ENCODE measurements at places on chromosomes 16 and 17.

DNA sequence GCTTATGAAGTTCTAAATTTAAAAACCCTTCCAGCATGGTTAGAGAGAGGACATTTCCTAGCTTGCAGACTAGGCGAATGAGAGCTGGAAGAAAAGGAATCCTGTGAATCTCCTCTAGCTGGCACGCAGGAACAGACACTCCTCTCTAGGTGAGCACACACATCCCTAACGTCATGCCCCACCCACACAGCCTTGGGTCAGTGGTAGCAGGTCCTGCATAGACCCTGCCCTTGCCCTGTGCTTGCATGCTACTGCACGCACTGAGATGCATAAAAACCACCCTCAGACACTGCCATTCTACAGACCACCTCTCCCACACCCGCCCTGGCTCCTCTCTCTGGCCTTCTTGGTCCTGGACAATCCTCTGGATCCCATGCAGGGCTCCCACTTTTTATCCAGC, 23.5 kb downstream of the CES1 start:
- DNase-seq = no peak

- DNase-seq = no peak
Observed at GRCh38 chr17:62649570-62649969, 22.1 kb downstream of the MRC2 start.

DNA sequence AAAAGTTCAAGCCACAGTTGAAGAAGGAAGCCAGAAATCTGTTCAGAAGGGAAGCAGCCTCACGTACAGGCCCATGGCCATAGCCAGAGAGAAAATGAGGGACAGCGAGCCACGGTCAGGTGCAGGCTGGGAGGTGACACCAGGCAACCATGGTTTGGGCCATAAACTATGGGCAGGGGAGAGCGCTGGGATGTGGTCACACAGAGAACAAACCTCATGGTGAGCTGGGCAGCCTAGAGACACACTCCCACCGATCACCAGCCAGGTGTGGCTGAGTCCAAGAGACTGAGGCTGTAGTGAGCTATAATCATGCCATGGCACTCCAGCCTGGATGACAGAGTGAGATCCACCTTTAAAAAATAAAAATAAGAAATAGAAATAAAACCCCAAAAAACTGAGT, 76.5 kb downstream of the NETO2 start:
- DNase-seq = peak; percentile 21

GRCh38 chr16:86574646-86575045, 3.7 kb upstream of the FOXL1 start:
- no peak for DNase-seq

DNA sequence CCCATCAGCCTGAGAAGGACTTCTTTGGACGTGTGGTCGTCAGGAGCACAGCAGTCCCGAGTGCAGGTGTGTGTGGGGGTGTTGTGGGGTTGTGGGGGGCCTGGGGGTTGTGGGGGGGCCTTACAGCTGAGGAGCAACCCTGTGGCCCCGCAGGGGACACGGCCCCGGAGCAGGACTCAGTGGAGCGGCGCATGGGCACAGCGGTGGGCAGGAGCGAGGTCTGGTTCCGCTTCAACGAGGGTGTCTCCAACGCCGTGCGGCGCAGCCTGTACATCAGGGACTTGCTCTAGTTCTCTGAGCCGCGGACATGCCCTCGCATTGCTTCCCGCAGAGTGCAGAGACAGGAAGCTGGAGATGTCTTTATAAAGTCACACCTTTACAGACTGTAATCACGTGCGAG, 2.8 kb downstream of the GNG13 start:
- no peak for DNase-seq

DNA sequence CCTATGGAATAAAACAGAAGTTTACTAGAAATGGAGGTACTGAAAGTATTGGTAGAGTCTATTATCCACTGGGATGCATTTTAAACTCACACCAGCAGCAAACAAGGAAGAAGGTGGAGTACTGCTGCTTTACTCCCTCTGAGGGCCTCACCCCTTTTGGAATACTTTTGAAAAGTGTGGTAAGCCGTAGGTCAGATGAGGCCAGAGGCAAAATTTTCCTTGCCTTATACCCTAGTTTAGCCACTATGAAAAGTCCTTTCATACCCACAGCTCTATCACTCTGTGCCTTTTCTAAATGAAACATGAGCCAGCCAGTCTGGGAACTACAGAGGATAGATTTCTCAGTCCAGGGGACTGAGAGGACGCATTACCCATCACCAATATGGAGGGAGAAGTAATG, 14.0 kb downstream of the GDE1 start:
- no peak for DNase-seq

GRCh38 chr16:28873543-28874201, 4.6 kb upstream of the ATP2A1 start:
- DNase-seq = no peak

DNA sequence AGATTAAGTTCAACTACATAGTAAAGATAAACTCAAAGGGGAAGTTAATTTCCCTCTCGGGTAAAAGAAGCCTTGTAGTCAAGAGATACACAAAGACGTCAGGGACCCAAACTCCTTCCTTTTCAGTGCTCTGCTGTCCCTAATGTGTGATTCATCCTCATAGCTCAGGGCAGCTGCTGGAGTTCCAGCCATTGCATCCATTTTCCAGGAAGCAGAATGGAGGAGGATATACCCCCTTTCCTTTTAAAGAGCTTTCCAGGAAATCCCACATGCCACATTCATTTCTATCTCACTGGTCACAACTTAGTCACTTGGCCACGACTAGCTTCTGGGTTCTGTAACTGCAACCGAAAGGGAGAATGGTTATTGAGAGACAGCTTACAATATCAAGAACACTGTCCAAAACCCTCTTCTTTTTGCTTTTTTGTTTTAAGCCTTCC, 95.3 kb downstream of the SOCS1 start:
- DNase-seq = no peak

DNA sequence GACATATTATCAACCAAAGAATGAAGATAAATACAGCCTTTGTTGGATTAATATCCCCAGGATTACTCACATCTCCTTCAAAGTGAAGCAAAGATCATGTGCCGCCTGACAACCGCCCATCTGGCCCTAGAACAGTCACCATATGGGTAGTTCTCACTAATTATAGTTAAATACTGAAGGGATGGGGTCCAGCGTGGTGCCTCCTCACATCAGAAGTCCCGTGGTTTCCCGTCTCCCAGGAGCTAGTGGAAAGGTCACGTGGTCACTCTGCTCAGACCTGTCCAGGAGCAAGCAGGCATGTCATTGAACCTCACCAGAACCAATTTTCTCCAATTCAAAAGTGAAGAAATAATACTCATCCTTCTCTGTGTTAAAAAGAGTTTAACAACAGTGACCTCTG, 434.5 kb downstream of the SHISA9 start:
- no peak for DNase-seq
